ENCODE measurements at places on chromosomes 6 and 20. TPM values are rescaled to one million over a fixed set of nuclear protein-coding genes. Genes with fewer than 3 reads are reported as not detected.

Gene OLIG3
- not detected for total RNA-seq

Gene PTCRA
- total RNA-seq, result not detected

GRCh38 chr20:62350098-62350628 is 16.9 kb downstream of the LAMA5 start:
- no peak for DNase-seq

Gene ERMARD
- total RNA-seq, result 17.2 TPM

- peak; percentile 93 for DNase-seq
Measured at GRCh38 chr6:144286503-144287393, 1.6 kb downstream of the UTRN start.

DNA sequence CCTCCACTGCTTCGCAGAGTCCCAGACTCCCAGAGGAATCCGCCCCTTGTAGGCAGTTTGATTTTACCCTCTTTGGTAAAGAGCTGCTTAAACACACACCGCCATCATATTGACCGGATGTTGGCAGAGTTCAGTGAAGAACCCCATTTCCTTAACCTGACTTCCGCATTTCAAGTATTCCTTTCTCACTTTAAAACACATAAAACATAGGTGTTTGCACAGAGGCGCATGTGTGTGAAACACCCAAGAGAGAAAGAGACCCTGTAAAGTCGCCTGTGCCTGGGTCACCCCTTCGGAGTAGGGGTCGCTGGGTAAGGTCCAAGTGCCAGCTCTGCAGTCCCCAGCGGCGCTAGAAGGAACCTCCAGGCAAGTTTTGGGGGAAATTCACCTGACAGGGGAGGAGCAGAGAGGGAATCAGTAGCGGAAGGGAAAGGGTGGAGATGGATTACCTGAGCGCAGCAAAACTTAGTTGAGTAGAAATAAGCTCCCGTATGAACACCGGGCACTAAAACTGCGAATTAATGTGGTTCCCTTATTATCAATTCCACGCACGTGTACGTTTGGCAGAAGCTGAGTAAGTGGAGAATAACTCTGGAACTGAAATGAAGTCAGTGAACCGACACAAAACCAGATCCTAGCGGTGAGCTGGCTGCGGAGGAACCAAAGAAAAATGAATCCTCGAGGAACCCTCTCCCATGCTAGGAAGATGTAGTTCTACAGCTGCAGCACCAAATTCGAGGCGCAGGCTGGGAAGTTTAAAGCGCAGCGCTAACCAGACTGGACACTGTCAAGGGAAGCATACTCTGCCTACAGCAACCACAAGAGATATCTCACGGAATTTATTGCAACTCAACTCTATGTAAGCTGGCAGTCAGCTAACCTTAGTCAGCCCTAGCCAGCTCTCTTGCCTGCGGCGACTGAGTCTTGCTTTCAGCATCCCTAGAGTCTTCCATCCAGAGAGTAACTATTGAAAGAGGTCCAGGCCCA is 3.5 kb upstream of the HTR1B start:
- peak; percentile 28 for DNase-seq

Gene ARFRP1
- 25.3 TPM for total RNA-seq

- DNase-seq, result peak; percentile 67
Measured at GRCh38 chr6:5036269-5036668, 32.4 kb upstream of the RPP40 start.

DNA sequence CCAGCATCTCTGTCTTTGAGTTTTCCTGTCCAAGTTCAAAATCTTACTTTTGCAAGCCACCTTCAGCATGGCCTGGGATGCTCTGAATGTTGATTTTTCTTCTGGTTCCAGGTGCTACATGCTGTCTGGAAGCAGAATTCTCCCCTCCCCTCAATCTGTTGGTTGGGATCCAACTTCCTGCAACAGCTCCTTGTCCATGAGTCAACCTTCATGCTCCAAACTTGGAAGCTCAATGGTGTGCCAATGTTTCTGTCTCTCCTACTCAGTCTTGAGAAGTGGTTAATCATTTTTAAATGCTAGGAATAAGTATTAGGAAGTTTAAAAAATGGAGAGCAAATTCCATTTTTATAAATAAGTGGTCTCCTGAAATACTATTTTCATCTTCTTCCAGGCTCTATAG is 33.2 kb upstream of the PLEKHG1 start:
- no peak for DNase-seq
